ENCODE measurements at places on chromosomes 1 and 21.

GRCh38 chr1:201937624-201938213 is 8.6 kb downstream of the LMOD1 start:
- no peak for DNase-seq

DNA sequence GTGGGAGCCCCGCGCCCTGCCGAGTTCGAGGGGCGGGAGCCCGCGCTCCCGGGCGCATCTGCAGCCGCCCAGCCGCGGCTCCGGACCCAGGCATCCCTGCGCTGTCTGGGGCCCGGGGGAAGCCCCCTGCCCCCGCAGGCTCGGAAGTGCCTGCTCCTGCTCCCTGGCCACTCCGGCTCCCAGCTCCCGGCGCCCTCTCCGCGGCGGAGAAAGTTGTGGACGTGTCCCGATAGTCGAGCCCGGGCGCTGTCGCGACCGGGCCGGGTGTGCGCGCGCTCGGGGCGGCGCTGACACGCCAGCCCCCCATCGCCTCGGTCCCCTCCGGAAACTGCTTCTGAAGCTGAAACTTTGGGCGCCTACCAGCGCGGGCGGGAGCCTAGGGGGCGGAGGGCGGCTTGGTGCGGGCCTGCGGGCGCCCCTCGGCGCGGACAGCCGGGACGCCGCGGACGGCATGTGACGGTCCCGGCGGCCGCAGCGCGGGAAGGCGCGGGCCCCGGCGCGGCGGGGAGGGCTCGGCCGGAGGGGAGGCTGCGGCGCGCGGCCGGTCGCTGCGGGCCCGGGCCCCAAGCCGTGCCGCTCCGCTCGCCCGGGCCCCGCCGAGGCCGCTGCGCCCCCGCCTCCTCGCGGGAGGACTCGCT is 515 bp downstream of the MAN1C1 start:
- no peak for DNase-seq

DNA sequence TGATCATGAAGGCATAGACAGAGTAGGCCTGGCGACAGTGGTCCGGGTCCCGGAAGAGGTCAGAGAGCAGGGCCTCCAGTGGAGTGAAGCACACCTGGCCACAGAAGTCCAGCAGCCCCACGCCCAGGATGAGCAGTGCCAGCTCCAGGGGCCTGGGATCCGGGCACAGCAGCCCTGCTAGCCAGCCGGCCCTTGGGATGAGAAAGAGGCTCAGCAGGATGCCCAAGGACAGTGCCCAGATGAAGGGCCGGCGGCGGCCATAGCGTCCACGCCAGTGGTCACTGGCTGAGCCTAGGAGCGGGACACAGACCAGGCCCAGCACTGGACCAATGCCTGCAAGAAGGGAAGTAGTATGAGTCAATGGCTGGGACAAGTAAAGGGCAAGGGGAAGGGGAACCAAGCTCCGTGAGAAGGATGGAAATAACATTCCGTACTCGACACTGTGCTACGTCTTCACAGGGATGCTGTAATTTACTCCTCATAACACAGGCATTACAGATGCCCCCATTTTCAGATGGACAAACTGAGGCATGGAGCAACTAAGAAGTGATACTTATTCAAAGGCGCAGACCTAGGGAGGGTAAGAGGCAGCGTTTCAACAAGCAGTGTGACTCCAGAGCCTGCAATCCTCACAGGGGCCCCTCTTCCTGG is 16.9 kb downstream of the SLC45A3 start:
- DNase-seq = no peak

- no peak for DNase-seq
These were observed 329.2 kb upstream of the C1orf87 start for GRCh38 chr1:60402816-60403215.

- no peak for DNase-seq
These were observed 253.0 kb downstream of the FGGY start for GRCh38 chr1:59549903-59550302.

- DNase-seq = no peak
These were observed 253.2 kb downstream of the GRIK3 start for GRCh38 chr1:36781098-36781497.

GRCh38 chr1:2009101-2010053 is 5.8 kb upstream of the CFAP74 start:
- no peak for DNase-seq

DNA sequence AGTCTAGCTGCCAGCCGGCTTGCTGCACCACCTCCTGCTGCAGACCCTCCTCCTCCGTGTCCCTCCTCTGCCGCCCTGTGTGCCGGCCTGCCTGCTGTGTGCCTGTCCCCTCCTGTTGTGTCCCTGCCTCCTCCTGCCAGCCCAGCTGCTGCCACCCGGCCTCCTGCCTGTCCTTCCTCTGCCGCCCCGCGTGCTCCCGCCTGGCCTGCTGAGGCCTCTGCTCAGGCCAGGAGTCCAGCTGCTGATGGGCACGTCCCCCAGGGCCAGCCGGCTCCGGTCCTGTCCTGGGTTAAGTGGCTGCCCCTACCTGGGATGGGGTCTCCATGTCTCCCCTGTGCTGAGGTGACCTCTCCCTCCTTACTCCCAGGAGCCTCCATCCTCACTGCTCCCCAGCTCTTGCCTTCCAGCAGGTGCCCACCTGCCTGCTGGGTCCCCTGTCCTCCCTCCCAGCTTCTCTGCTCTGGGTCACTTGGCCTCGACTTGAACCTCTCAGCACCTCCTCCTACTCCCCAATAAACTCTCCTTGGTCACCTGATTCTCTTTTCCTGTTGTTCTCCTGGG is 870 bp downstream of the KRTAP10-8 start:
- no peak for DNase-seq

DNA sequence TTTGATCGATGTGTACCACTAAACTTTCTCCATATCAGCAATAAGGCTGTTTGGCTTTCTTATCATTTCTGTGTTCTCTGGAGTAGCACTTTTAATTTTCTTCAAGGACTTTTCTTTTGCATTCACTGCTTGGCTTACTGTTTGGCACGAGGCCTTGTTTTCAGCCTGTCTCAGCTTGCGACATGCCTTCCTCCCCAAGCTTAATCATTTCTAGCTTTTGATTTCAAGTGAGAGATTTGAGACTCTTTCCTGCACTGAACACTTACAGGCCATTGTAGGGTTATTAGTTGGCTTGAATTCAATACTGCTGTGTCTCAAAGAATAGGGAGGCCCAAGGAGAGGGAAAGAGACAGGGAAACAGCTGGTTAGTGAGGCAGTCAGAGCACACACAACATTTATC is 120.6 kb upstream of the KCND3 start:
- no peak for DNase-seq

GRCh38 chr1:156439777-156440183 is 60.8 kb downstream of the MEF2D start:
- no peak for DNase-seq

- DNase-seq = no peak
These were observed 52.2 kb upstream of the L1TD1 start for GRCh38 chr1:62142496-62142895.

DNA sequence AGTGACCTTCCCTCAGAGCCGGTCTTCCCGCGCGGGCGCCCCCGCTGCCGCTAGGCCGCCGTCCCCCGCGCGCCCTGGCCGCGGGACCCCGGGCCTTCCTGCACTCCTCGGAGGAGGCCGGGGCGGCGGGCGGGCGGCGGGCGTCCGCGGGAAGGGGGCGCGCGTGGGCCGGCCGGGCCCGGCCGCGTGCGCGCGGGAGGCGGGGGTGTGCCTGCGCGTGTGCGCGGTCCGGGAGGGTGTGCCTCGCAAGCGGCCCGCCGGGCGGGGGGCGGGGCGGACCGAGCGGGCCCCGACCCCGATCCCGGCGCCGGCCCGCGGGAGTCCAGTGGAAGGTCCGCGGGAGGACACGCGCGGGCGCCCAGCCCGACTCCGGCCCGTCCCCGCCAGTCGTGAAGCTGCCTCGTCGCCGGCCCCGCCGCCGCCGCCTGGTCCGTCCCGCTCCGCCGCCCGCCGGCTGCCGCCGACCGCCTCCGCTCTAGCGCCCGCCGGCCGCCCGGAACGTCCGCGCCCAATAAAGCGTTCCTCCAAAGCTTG is 438 bp downstream of the MRPS6 start:
- DNase-seq = no peak

DNA sequence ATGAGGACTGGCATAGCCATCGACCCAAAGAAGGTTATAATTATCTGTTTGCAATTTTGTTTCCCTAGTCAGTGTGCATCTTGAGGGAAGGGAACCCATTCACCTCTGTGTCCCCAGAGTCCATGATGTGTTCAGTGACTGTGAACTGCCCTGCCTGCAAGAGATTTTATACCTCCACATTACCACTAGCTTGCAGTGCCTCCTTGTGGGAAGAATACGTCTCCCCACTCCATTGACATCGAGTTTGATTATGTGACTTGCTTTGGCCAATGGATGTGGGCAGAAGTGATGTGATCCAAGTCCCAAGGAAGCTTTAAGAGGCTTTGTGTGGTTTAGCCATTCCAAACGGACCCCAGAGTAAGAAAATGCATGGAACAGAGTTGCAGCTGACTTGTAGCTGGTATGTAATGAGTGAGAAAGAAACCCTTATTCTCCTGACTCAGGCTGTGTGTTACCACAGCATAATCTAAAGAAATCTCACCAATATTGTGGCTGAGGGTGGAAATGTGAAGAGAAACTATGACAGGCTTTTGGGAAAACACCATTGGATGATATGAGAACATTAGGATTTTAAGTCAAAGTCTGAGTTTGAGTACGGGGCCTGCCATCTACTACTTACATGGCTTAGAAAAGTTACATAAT is 47.8 kb upstream of the NRDC start:
- DNase-seq = no peak

DNA sequence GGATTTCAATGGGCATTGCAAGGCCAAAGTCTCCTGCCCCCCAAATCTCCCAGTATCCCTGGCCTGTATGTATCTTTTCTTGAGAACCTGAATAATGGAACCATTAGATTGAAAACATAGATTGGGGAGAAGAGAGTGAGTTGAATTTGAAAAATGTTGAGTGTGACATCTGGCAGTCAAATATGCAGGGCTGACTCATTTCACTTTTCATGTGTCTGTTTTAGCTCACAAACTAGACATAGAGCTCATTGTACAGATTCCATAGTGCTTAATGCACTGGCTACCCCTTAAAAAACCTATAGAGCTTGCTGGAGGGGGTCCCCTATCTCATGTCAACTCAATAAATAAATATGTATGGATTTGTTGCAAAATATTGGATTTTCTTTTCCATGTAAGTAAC is 30.8 kb downstream of the DDR2 start:
- DNase-seq = no peak

DNA sequence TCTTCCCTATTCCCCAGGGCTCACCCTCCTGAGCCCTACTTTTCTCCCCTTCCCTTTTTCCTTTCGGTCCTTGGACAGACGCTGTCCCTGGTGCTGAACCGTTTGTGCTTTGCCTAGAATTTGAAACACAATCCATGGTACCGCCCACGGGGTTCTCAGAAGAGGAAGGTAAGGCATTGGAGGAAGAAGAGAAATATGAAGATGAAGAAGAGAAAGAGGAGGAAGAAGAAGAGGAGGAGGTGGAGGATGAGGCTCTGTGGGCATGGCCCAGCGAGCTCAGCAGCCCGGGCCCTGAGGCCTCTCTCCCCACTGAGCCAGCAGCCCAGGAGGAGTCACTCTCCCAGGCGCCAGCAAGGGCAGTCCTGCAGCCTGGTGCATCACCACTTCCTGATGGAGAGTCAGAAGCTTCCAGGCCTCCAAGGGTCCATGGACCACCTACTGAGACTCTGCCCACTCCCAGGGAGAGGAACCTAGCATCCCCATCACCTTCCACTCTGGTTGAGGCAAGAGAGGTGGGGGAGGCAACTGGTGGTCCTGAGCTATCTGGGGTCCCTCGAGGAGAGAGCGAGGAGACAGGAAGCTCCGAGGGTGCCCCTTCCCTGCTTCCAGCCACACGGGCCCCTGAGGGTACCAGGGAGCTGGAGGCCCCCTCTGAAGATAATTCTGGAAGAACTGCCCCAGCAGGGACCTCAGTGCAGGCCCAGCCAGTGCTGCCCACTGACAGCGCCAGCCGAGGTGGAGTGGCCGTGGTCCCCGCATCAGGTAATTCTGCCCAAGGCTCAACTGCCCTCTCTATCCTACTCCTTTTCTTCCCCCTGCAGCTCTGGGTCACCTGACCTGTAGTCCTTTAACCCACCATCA is 10.4 kb downstream of the BCAN start:
- peak; percentile 75 for DNase-seq

DNA sequence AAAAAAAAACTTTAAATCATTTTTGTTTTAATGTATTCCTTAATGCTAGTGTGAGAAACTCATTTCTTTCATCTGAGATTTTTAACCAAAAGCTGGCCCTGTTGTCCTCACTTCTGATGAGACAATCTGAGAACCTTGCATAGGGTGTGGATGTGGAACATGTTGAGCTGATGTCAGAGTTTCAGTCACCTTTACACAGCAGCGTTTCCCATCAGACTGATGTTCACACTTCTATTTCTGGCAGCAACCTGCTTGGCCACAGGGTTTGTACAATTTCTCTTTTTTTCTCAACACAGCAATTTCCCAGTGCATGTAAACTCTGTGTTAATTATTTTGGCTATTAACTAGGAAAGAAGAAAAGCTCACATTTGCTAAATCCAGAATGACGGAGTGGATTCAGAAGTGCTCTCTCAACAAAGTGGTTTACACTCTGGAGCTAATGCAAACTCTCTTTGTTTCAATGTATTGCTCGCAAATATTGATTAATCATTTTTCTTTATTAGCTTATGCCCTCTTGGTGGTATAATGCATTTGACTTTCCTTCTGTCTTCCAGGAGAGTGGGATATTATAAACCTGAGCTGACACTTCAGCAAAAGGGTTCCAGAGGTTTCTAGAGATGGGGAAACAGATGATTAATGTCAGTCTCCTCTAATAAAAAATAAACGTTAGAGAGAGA is 70.5 kb upstream of the HSPA13 start:
- no peak for DNase-seq

DNA sequence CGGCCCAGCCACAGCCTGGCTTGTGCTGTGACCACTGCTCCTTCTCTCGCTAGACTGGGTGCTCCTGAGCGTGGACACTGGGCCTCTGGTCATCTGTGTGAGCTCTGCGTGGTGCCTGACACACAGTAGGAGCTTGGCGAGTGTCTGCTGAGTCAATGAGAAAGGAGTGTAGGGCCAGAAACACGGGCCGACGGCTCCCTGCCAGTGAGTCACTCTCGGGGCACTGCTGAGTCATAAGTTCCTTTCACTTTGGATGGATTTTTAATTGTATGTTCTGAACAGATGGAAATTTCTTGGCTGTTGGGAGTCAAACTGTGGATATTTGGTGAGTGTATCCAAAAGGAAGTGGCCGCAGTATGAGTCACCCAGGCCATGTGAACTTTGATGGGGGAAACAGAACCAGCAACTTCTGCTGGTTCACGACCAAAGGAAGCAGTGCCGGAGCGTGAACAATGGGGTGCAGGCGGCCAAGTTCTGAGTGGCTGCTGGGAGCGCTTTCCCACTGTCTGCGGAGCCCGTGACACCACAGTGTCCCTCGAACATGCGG is 41.0 kb upstream of the COL18A1 start:
- peak; percentile 95 for DNase-seq

- DNase-seq = peak; percentile 77
These were observed 66.8 kb upstream of the RGS7 start for GRCh38 chr1:241423541-241424479.

GRCh38 chr1:111369177-111369576 is 58.4 kb downstream of the OVGP1 start:
- DNase-seq = peak; percentile 22

GRCh38 chr1:184644771-184645170 is 109.9 kb downstream of the EDEM3 start:
- DNase-seq = no peak

Measured in islet precursor cell (in vitro differentiated cells).